ENCODE measurements at places on chromosomes 11 and 22.

- no peak for DNase-seq
Observed at GRCh38 chr22:17403906-17404305, 34.6 kb downstream of the CECR2 start.

- no peak for DNase-seq
Observed at GRCh38 chr22:38761202-38762162, 5.7 kb upstream of the SUN2 start.

GRCh38 chr11:18012122-18012905 lies 533 bp downstream of the SERGEF start:
- peak; percentile 17 for DNase-seq

DNA sequence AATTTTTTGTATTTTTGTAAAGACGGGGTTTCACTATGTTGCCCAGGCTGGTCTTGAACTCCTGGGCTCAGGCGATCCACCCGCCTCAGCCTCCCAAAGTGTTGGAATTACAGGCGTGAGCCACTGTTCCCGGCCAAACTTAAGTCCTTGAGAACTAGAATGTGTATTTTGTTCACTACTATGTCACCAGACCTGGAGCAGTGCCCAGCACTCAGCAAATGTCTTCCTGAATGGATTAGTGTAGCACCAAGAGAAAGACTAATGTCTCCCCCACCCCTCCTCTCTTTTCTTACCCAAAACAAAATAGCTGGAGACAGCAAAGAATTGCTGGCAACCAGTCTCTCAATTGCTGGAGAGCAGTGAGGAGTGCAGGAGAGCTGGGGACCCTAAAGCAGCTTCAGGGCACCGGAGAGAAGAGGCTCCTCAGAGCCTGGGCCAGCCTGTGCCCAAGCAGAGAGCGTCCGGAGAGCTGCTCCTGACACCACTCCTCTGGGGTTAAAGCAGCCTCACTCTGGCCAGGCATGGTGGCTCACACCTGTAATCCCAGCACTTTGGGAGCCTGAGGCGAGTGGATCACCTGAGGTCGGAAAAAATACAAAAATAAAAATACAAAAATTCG lies 14.9 kb downstream of the SLC25A18 start:
- DNase-seq, result peak; percentile 34

DNA sequence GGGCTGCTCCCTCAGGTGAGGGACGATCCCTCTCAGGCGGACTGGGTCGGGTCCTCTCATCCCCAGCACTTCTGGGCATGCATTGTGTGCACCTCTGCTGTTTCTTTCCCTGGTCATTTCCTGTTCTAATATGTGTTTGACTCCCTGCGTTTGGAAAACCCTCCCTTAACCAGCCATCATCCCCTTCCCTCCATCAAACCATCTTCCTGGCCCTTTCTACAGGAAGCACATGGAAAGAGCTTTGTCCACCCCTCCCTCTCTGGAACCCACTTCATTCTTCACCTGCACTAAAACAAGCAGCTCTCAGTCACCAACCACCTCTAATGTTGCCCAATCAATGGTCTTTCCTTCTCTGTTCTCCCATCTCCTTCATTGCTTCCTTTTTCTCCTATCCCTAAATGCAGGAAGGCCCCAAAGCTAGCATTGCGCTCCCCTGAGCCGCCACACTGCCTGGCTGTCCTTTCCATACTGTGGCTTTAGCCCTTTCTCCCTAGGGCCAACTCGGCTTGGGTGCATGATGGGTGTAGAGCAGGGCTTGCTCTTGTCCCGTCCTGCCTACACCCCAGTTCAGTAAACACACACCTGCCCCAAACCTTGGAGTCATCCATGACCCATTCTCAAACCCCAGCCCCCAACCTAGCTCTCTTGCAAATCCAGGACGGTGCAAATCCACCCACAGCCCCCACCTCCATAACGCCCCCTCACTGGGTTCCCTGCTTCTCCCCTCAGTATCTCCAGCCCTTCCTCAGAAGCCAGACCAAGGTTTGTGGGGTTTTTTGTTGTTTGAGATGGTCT lies 5.4 kb upstream of the GAS2L1 start:
- DNase-seq, result no peak

DNA sequence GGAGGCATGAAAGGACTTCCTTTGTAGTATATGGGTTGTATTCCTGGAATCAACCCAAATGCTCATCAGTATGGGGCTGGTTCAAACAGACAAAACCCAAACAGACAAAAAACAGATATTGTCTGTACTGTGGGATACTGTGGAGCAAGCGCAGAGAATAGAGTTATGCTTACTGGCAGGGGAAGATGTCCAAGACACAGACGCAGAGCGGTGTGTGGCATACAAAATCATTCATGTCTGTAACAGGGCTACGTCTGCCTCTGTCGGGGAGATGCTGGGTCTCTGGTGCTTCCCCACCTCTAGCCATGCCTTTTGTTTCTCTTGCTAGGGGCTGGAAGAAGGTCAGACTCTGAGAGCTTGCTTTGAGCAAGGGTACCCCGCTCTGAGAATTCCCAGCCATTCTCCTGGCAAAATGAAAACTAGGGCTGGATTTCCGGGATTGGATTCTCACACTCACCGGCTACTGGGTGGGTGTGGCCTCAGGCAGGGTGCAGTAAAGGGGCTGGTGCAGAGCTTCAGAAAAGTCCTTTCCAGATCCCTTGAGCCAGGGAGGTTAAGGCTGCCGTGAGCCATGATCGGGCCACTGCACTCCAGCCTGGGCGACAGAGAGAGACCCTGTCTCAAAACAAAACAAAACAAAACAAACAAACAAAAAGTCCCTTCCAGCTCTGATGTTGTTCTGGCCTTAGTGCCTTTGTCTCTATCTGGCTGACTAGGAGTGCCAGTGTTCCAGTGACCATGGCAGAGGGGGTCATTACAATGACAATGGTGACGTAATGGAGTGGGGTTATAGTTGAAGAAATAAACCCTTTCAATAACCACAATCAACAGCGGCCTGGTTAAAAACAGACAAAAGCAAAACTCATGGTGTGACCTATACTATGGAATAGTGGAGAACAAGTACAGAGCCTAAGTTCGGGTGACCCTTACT lies 2.9 kb upstream of the ABCC8 start:
- DNase-seq, result no peak

Measured in fibroblast of mammary gland (primary cell).